ENCODE measurements at places on chromosomes 1 and 21.

DNA sequence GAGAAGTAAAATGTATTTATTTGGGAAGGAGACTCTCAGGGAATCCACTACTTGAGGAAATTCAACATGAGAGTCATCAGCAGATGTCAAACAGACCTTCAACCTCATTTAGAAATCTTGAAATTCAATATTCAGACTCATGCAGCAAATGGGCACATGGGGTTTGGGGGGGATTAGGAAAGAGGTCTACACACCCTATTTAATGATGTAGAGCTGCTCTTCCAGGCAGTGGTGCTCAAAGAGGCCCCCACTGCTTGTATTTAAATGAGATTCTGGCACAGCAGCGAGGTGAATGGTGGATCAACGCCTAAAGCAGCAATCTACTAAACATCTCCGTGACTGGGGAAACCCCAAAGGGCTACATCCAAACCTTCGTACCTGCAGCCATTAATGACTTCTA, 213.2 kb upstream of the C8B start:
- DNase-seq = no peak

DNA sequence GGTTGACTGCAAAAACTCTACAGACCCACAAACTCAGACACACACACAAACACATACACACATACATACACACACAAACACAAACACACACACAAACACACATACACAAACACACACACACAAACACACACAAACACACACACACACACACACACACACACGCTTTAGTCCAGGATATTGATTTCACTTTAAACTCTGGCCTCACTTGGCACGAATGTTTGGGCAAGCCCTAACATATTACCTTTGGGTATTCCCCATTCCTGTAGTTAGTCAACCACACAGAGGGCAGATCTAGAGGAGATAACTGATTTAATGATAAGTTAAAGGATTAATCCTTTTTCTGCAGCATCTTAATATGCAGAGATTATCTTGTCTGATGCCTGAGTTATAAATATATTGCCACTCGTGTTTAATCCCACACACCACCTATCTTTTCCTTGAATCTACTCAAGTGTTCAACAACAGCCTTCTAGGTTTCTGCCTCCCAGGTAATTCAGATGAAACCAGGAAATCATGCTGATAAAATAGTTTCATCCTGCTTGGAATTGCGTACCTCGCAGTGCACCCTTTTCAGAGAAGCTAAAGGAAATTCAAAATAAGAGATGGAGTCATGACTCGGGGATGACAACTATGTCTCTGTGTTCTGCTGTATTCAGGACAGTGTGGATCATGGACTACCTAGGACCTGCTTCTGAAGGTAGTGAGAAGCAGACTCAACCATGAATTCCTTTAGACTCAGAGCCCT, 14.5 kb upstream of the RUNX1 start:
- no peak for DNase-seq

DNA sequence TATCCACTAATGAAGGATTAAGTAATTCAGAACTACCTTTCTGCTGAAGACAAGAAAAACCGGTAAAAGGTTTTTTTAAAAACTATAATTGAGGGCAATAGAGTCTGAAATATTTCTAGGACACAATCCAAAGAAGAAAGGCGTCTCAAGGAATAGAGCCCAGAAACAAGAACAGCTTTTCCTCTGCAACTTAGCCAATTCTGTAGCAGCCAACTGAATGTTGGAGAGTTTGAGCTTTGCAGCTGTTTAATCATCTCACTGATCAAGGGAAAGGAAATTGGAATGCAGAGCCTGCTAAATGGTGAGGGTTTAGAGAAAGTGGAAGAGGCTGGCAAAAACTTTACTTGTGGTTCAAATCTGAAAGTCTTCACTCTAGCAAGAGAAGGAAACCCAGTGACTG, 818.9 kb downstream of the KCNT2 start:
- no peak for DNase-seq

GRCh38 chr1:116330342-116330652, 42.7 kb upstream of the ATP1A1 start:
- no peak for DNase-seq

GRCh38 chr1:111857194-111857651, 101.5 kb downstream of the DDX20 start:
- DNase-seq = no peak

DNA sequence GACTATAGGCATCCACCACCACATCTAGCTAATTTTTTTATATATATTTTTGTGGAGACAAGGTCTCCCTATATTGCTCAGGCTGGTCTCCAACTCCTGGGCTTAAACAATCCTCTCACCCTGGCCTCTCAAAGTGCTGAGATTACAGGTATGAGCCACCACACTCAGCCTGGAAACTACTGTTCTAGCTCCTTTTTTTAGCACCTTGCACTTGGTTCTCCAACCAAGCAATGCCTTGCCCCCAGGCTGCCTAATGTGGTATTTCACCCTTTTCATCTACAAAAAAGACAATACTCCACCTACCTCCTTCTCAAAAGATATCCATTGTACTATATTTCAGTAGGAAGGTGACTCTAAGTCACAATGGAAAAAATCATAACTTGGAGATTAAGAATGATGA, 6.7 kb downstream of the ARNT start:
- no peak for DNase-seq

All from NCI-H1417 treated with DMSO at 0.1 percent for 48 hours (cell line).